ENCODE measurements at places on chromosomes 1 and 21. TPM values are rescaled to one million over a fixed set of nuclear protein-coding genes. Genes with fewer than 3 reads are reported as not detected.

TRAF3IP3 gene
- not detected for total RNA-seq

GPR37L1 gene
- 0.10 TPM for total RNA-seq

CTTNBP2NL gene
- 4.8 TPM for total RNA-seq

PLA2G2C gene
- total RNA-seq = not detected

UFC1 gene
- 90.2 TPM for total RNA-seq

HAPLN2 gene
- total RNA-seq = not detected

CFHR5 gene
- not detected for total RNA-seq

SYPL2 gene
- total RNA-seq = 0.13 TPM

HPCAL4 gene
- 0.22 TPM for total RNA-seq

KAZN gene
- 3.4 TPM for total RNA-seq

KRTAP19-8 gene
- not detected for total RNA-seq

MFSD2A gene
- total RNA-seq = 8.8 TPM

DISP3 gene
- 0.48 TPM for total RNA-seq

KIF17 gene
- 2.1 TPM for total RNA-seq

ITSN1 gene
- total RNA-seq = 20.8 TPM

PTGFRN gene
- 14.0 TPM for total RNA-seq

TNNT2 gene
- 0.17 TPM for total RNA-seq

HMCN1 gene
- 0.04 TPM for total RNA-seq

MROH7 gene
- not detected for total RNA-seq

HYI gene
- 14.1 TPM for total RNA-seq

SH2D1B gene
- 0.10 TPM for total RNA-seq

SRGAP2C gene
- 6.1 TPM for total RNA-seq

OXCT2 gene
- 0.61 TPM for total RNA-seq

DRAXIN gene
- total RNA-seq = 0.06 TPM

BTBD8 gene
- total RNA-seq = 0.49 TPM

AMY1C gene
- total RNA-seq = not detected

S100A1 gene
- 0.87 TPM for total RNA-seq

CHODL gene
- total RNA-seq = not detected

UBIAD1 gene
- 20.3 TPM for total RNA-seq

SLC45A1 gene
- 11.3 TPM for total RNA-seq

E2F2 gene
- total RNA-seq = 2.4 TPM

CAPN8 gene
- 1.00 TPM for total RNA-seq

CLK2 gene
- total RNA-seq = 22.1 TPM

WNT9A gene
- 6.9 TPM for total RNA-seq

CD52 gene
- total RNA-seq = not detected

ADSS2 gene
- total RNA-seq = 43.9 TPM

DISC1 gene
- 0.31 TPM for total RNA-seq

RXFP4 gene
- total RNA-seq = not detected

GBP4 gene
- total RNA-seq = 0.02 TPM

OR2L8 gene
- not detected for total RNA-seq

PALMD gene
- total RNA-seq = 0.23 TPM

UBXN10 gene
- not detected for total RNA-seq

TDRD10 gene
- not detected for total RNA-seq

OPRD1 gene
- 0.07 TPM for total RNA-seq

All from A549 treated with AZD2906 at 1 μM for 4 hours (cell line).